ENCODE measurements at places on chromosomes 2 and 18.

DNA sequence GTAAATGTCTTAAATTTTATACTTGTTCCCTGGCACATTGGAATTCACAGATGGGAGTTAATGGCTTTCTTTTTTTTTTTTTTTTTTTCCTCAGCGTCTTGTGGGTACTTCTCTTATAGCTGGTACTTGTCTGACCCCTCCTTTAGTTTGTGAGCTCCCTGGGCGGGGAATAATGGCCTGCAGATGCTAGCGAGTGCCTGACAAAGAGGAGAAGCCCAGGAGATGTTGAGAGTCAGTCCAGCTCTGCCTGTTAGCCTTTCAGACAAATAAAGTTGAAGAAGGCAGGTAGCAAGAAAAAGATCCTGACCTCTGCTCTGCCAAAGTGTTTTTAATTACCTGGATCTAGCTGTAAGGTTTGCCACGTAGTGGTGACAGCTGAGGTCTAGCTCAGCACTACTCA lies 6.6 kb downstream of the BCL2L11 start:
- DNase-seq: no peak

DNA sequence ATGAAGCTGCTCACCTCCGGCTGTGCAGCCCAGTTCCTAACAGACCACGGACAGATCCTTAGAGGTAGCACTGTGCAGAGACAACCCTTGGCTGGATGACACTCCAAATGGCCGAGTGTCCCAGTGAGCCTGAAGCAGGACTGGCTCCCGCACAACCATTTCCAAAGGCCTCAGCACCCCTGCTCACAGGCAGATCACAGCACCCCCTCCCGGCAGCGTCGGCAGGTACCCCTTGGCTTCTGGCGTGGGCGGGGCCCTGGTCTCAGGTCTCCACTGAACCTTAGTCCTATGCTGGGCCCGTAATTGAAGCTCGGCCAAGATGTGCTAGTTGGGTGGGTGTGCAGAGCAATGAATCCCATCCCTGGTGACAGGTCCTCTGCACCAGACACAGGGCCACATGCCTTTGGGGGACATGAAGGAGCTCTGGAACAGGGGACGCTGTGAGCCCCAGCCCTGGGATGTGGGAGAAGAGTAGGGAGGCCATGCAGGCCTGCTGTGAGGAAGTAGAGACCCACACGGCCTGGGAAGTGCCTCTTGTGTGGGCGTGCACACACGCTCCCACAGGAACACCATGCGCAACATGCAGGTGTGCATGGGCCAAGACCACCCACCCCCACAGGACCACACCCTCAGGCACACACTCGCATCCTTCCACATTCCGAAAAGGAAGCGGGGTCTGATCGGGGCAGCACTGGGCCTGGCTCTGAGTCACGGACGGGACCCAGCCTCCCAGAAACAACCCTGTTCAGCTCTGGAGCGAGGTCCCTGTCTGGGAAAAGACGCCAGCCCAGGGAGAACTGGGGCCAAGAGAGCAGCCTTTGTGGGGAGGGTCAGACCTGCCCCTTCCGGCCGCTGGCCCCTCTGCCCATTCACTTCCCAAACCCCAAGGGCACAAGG lies 2.8 kb downstream of the DUSP2 start:
- no peak for DNase-seq

- no peak for DNase-seq
Observed at GRCh38 chr2:98896944-98897343, 39.1 kb downstream of the CRACDL start.

DNA sequence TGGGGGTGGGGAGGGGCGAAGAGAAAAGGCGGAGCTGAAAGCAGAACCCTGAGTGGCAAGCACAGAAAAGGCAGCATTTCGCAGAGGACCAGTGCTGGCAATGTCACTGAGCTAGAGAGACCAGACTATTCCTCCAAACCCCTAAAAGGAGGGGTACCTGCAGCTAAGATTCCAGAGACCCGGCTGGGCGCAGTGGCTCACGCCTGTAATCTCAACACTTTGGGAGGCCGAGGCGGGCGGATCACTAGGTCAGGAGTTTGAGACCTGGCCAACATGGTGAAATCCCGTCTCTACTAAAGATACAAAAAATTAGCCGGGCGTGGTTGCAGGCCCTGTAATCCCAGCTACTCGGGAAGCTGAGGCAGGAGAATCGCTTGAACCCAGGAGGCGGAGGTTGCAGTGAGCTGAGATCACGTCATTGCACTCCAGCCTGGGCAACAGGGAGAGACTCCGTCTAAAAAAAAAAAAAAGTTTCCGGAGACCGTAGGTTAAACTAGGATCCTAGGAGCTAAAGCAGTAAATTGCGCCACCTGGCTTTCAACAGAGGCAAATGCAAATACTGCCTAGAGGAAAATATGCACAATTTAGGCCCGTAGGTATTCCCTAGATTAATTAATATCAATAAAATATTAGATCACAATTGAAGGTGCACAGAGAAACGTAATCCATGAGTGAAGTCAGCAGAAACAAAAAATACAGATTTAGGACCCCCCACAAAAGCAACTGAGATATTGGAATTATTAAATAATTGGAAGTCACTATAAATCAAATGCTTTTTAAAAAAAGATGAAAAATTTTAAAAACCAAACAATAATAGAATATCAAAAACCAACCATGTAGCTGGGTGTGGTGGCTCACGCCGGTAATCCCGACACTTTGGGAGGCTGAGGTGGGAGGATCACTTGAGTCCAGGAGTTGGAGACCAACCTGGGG lies 4.9 kb downstream of the UCN start:
- DNase-seq: peak; percentile 83

DNA sequence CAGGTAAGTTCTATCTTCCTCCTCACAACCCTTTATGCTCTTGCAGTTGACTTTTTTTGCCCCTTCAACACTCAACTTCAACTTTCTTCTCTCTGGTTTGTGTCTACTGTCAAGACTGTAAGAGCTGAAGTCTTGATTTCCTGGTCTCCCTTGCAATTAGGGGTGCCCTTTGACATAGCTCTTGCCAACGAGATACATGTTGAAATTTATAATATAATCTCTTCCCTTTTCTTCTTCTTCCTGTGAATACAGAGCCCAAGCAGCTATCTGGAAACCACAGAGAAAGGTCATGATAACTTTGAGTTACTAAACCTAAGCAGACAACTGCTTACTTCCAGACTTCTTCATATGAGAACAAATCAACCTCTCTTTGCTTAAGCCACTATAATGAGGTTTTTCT lies 163.5 kb downstream of the MC4R start:
- no peak for DNase-seq

GRCh38 chr2:200786423-200786822 lies 25.3 kb upstream of the BZW1 start:
- peak; percentile 82 for DNase-seq

DNA sequence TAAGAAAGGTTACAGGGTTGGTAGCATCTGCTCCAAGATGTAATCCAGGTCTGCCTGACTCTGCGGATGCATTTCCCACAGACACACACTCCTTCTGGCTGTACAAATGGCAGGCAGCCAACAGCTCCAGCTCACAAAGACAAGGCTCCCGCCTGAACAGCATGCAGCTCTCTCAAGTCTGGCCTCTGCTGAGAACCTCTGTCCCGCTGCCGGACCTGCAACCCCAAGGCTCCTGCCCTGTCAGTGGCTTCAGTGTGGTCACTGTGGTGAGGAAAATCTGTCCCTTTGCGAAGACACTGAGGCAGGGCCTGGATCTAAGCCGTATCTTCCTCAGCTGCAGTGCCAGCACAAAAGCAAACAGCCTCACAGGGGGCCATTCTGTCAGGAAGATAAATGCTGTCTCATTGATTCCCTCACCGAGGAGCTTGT lies 469.3 kb upstream of the MEX3C start:
- DNase-seq: peak; percentile 0

GRCh38 chr2:217225596-217225995 lies 365.7 kb upstream of the TNP1 start:
- DNase-seq: no peak

DNA sequence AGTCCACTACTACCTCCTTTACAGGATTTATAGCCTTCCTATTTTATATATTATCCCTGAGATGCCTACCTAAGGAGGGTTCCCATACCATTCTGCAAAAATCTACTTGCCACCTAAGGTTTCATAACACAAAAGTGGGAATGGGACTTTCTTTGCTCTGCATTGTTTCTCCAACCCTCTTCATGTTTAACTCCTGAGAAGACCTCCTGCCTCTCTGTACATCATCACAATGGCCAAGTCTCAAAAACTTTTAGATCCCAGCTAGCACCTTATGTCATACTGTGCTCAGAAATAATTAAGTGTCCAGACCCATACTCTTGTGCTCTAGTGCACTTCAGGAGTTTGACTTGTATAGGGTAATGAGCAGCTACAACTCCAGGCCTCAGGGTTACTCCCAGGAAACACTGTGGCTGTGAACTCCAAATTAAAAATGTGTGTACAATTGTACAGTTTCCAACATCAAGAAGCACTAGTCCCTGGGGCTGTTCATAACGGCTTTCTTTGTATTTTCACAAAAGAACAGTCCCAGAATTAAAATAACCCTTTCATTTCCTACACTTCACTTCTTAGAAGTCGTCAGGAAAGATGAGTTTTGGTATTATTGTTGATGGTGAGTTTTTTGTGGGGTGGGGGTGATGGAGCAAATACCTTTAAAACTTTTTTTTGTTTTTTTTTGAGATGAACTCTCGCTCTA lies 39.4 kb downstream of the METAP1D start:
- no peak for DNase-seq

DNA sequence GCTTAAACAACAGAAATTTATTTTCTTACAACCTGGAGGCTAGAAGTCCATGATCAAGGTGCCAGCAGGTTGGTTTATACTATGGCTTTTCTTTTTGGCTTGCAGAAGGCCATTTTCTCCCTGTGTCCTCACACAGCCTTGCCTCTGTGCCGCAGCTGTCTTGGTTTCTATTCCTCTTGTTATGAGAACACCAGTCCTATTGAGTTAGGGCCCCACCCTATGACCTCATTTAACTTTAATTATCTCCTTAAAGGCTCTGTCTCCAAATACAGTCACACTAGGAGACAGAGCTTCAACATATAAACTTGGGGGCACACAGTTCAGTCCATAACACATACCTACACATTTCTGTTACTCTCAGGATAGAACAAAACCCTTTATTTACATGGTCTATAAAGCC lies 17.3 kb upstream of the RHOB start:
- peak; percentile 63 for DNase-seq

- no peak for DNase-seq
Observed at GRCh38 chr18:2002604-2003003, 568.7 kb downstream of the METTL4 start.

DNA sequence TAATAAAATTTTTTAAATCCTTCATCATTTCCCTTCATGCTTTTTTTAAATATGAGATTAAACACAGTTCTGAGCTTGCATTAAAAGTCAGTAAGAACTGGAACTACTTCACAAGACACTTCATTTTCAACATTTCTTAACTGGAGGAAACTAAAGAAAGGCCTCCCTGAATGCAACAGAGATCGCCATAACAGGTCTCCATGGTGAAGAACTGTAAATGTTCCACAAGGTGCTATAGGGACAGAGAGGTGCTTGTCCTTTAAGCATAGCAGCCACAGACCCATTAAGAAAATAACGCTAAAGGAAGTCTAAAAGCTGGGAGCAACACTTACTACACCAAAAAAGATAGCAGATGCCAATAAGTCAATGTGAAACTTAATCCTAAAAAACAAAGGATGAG lies 8.5 kb downstream of the STAM2 start:
- DNase-seq: no peak

DNA sequence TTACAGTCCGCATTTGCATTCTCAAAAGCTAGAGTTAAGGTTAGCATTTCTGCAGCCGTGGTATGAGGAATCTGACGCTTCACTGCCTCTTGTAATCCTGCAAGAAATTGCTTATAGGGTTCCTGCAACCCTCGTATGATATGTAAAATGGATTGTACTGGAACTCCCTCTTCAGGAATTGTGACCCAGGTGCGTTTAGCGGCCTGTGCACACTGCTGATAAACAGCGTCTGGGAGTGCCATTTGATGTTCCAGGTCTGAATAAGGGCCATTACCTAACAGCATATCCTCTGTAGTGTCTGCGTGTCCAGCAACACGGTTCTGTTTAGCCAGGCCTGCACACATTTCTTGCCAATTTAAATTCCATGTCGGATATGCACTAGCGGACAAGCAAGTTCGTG lies 42.5 kb downstream of the CXCR4 start:
- DNase-seq: no peak

DNA sequence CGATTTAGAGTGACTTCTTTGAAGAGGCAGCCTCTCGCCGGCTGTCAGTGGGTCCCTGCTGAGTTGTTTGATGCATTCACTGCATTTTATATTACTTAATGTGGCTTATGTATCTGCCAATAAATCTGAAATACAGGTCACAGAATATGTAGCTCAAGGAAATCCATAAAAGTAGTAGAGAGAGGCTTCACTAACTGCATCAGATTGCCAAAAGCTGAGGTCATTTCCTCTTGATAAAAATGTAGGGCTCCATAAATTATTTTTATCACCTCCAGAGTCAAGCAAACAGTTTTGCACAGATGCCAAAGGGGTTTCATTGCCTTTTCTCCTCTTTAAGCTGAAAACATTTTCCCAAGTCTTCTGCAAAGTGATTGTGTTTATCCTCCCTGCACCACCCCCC lies 36.5 kb upstream of the CCDC93 start:
- no peak for DNase-seq

GRCh38 chr2:196224756-196225155 lies 53.4 kb upstream of the STK17B start:
- DNase-seq: no peak

- no peak for DNase-seq
Observed at GRCh38 chr2:72513011-72513410, 312.8 kb downstream of the EXOC6B start.

- DNase-seq: peak; percentile 81
Observed at GRCh38 chr2:195477248-195477995, 179.6 kb upstream of the SLC39A10 start.

DNA sequence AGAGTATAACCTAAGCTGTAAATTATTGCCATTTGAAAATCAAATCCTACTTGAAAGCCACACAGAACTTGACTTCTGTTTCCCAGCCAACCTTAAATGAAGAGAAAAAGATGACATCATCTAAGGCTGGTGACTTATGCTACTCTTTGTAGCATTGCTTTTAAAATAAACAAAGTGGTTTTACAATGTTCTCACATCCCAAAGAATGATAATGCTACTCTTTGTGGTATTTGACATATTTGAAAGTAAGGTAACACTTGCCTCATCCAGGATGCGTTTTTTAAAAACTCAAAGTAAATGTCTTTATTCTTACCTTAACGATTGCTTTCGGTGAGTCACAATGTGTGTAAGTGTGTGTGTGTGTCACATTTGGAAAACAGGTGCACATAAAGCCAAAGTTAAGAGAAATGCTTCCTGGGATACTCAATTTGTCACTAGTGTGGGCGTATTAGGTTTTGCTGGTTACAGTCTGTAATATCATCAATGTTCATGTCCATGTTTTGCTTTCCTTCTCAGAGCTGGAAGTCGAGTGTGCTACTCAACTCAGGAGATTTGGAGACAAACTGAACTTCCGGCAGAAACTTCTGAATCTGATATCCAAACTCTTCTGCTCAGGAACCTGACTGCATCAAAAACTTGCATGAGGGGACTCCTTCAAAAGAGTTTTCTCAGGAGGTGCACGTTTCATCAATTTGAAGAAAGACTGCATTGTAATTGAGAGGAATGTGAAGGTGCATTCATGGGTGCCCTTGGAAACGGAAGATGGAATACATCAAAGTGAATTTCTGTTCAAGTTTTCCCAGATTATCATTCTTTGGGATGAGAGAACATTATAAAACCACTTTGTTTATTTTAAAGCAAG lies 2.6 kb downstream of the PMAIP1 start:
- DNase-seq: peak; percentile 89

- DNase-seq: peak; percentile 50
Observed at GRCh38 chr2:150127995-150128394, 359.5 kb downstream of the RND3 start.

GRCh38 chr2:32745191-32745590 lies 117.3 kb downstream of the TTC27 start:
- DNase-seq: peak; percentile 55

GRCh38 chr2:102070058-102070642 lies 72.4 kb upstream of the IL1R1 start:
- DNase-seq: peak; percentile 94

Data from fibroblast of mammary gland (primary cell).